Ureter (tissue), 1 donor: ENCODE measurements at places on chromosomes 16 and 17. TPM values are rescaled to one million over a fixed set of nuclear protein-coding genes. Genes with fewer than 3 reads are reported as not detected.

The C17orf100 gene
- 1.8 TPM for total RNA-seq

The PRSS33 gene
- total RNA-seq = not detected

The CCL13 gene
- total RNA-seq = 2.1 TPM

The CX3CL1 gene
- 31.1 TPM for total RNA-seq
